ENCODE measurements at places on chromosomes 11 and 22.

DNA sequence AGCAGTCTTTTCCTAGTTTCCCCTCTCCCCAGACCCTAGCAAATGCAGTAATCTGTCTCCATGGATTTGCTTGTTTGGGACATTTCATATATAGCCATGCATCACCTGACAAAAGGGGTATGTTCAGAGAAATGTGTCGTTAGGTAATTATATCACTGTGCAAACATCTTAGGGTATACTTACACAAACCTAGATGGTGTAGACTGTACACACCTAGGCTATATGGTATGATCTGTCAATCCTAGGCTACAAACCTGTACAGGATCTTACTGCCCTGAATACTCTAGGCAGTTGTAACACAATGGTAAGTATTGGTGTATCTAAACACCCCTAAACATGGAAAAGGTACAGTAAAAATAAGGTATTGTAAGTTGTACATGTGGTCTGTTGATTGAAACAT is 23.8 kb downstream of the QSER1 start:
- DNase-seq = no peak

DNA sequence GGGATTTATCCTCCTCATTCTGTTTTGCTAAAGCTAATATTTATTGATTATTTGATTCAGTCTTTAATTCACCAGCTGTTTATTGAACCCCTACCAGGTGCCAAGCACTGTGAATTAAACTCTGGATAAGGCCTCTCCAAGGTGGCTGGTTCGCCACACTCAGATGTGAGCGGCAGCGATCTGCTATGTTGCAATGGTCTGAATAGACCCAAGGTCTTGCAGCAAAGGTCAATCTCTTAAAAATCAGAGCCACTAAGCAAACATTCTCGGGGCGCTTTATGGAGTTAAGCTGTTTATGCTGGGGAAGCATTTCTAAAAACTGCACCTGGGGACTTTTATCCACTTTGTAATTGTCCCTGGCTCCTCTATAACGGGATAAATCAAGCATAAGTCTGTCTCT is 10.5 kb upstream of the TSPAN18 start:
- no peak for DNase-seq

GRCh38 chr22:40808018-40808841 is 10.9 kb downstream of the SLC25A17 start:
- DNase-seq = no peak

GRCh38 chr11:117016747-117017146 is 81.5 kb downstream of the SIK3 start:
- no peak for DNase-seq

DNA sequence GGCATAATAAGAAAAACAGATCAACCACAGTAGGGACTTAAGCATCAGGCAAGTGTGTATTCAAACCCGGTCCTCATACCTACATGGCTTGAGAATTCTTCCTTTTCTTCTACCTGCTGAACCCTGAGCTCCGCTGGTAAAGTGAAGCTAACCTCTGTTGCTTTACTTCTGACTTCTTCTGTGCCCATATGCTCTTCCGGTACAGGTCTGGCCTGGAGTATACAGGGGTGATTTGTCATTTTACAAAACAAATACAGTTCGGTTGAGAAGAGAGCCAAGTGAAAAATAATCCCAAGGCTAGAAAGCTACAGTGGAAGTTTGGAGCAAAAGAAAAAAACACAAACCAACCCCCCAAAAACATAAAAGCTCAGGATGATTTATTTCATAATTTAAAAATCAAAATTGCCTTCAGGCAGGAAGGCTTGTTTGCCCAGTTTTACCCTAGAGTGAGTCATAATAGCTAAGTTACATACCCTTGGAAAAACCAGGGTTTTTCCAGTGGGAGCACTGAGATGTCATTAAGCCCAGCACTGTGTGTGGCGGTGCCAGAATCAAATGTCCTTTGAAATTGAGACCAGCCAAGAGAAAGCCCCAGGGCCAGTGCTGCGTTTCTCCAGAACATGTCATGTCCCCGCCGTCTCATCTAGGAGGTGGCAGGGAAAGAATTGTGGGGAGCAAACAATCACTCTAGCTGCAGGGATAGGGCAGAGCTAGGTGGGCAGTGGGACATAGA is 305.5 kb upstream of the ISX start:
- no peak for DNase-seq

GRCh38 chr11:10694486-10695239 is 1.1 kb upstream of the IRAG1 start:
- no peak for DNase-seq

GRCh38 chr22:44760476-44760875 is 8.1 kb downstream of the ARHGAP8 start:
- DNase-seq = no peak

DNA sequence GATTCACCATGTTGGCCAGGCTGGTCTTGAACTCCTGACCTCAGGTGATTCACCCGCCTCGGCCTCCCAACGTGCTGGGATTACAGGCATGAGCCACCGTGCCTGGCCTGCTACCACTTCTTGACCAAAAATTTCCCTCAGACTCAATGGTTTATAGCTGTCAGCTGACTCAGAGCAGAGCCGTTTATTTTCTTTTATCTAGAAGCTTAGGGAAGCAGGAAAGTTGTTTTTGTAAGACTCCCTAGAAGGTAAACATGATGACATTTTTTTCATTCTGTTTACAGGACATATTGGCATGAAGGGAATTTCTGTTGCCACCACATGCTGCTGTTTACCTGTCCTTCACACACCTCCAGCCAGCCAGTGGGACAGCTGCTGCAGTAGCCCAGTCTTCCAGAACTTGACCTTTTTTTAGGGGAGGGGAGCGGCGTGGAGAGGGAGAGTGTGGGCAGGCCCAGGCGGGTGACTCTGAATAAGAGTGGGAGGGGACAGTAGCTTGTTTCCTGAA is 56.1 kb upstream of the PTPRJ start:
- DNase-seq = no peak

- no peak for DNase-seq
Observed at GRCh38 chr11:93028960-93029522, 59.6 kb downstream of the MTNR1B start.

- no peak for DNase-seq
Observed at GRCh38 chr11:74492084-74492483, 1.4 kb downstream of the LIPT2 start.

- no peak for DNase-seq
Observed at GRCh38 chr11:87116185-87116584, 78.5 kb downstream of the TMEM135 start.

GRCh38 chr11:68287419-68287818 is 15.6 kb upstream of the C11orf24 start:
- DNase-seq = no peak

All from NCI-H2227 treated with DMSO at 0.1 percent for 48 hours (cell line).